ENCODE measurements at places on chromosomes 1 and 21.

DNA sequence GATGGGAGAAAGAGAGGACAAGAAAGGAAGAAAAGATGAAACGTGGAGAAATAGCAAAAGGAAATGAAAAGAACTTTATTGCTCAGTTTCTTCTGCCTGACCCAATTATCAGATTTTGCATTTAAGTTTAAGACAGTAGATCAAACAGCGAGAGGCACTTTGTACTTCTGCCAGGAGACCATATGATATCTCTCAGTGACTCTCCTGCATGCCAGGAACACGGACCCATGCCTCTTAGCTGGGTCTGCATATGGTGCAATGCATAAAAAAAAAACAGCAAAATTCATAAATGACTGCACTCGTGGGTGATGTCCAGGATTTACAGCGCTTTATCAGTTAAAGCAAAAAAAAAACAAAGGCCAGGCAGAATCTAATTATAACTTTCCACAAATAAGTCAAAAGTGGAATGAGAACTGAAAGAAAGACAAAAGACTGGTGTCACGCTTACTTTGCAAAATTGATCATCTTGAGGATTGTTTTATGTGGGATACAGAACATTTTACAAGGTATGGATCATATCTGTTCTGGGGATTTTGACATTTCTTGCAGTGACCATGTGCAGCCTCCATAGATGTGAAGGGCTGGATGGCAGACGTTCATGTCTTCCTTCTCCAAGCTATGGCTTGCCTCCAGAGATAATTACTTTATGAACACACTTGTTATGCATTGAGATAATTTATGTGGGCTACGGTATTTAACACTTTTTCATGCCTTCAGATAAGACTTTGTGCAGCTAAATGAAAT is 79.5 kb downstream of the RUNX1 start:
- DNase-seq, result no peak

DNA sequence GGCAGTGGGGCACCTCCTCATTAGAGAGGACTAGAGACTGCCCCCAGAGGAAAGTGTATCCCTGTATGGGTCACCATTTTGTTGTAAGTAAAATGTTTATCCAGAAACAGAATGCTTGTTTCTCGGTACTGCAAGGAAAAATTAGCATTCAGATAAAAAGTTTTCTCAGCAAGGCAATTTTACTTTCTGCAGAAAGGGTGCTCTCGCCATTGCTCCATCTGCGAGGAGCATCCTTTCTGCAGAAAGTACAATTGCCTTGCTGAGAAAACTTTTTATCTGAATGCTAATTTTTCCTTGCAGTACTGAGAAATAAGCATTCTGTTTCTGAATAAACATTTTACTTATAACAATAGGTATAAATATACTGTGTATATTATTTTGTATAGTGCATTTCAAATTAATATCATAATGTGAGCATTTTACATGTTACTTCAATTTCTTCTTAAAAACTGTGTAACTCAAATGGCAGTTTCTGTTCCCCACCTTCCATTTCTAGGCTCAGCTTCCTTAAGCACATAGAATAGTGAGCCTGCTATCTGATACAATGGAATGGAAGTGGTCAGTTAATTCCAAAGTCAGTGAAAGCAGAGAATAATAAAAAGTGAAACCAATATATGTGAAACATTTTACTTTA is 76.5 kb upstream of the DESI2 start:
- DNase-seq, result no peak

DNA sequence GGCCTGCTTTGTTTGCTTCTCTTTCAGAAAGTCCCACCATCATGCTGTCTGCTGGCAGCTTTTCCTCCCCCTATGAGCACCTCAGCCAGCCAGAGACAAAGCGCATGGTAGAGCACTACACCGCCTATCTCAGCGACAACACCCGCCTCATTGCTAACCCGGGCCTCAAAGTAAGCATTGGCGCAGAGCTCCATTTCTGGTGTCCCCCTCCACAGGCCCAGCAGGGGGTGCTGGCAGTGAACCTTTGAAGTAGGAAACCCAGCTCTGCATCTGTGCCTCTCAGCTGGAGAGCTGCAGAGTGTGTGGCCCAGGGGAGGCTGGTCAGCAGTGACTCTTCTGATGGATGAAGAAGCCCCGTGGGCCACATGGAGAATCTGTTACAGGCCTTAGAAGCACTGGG is 81.2 kb upstream of the RAVER2 start:
- no peak for DNase-seq

DNA sequence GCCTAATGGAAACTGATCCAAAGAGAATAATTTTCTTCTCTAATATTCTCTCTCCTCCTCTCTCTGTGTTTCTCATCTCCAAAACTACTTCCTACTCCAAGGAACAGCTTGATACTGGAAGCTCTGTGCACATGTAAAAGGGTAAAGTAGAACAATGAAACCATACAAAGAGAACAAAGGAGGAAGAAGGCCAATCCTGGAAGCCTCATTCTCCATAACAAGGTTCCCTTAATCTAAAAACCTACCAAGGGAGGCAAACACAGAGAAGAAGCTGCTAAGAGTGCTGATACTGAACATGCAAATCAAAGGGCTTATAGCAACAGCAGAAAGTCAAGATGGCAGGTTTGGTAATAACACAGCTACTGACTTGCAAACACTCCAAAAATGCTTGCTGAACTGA is 44.4 kb downstream of the SIPA1L2 start:
- no peak for DNase-seq

DNA sequence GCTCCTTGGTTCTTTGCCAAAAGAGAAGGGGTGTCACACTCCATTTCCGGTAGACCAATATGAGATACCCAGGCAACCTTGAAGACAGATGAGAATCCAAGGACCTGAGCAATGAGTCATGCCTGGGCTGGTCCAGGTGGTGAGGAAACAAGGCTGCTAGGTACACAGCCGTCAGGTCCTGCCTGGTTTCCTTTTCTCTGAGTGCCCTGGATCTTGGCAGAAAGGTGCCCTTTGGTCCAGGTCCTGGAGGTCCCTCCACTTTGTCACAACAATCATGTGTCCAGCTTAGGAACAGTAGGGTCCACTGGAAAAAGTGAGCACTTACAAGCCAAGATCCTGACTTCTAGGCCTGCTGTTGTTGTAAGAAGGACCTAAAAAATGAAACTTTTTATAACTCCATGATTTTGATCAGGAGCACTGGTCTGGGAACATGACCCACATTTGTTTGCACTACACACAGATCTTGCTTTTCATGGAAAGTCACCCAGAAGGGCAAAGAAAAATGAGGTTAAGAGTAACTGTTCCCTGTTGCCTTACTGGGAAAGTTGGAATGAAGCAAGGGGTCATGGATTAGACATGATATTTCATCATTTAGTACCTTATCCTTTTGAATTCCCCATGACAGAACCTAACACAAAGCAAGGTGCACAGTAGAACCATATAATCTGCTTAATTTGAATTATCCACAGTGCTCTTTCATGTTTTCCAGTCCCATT is 94.7 kb downstream of the PAPPA2 start:
- no peak for DNase-seq

DNA sequence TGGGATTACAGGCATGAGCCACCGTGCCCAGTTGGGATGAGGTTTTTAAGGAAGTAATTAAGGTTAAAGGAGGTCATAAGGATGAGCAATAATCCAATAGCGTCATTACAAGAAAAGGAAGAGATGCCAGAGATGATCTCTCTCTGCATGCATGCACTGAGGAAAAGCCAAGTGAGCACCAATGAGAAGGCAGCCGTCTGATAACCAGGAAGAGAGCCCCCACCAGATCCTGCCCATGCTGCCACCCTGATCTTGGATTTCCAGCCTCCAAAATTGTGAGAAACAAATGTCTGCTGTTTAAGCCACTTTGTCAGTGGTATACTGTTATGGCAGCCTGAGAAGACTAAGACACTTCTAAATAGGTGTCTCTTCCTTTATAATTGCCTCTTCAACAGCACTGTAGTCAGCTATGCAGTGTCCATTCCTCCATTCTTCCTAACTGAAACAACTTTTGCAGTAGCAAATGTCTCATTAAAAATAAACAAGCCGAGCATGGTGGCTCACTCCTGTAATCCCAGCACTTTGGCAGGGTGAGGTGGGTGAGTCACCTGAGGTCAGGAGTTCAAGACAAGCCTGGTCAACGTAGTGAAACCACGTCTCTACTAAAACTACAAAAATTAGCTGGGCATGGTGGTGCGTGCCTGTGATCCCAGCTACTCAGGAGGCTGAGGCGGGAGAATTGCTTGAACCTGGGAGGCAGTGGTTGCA is 216.2 kb upstream of the RUNX1 start:
- no peak for DNase-seq

DNA sequence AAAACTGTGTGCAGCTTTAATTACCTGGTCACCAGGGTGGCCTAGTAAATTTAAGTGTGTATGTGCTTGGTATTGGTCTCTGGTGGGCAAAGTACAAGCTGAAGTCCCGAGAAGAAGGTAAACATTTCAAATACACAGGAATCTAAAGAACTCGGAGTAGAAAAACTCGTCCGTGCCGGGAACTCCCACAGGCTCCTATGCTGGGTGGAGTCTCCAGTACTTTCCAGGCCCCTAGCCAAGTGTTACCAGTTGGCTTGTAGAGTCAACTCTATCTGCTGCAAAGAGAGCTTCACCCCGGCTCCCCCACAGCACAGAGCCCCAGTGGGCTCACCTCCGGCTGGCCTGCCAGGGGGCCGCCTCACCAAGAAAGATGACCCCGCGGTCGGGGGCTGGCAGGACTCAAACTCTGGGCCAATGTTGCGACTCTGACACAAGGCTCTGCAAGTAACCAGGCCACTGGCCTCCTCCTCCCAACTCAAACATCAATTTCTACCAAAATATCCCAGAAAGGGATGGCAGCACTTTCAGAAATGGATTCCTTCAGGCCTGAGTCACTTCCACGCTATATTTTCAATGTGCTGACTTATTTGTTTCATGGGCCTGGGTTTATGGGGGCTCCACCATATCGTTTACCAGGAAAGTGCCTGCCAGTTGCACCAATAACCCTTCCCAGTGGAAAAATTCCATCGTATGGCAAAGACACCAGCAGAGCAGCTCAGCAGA is 73.9 kb downstream of the SLC66A1 start:
- DNase-seq, result no peak

DNA sequence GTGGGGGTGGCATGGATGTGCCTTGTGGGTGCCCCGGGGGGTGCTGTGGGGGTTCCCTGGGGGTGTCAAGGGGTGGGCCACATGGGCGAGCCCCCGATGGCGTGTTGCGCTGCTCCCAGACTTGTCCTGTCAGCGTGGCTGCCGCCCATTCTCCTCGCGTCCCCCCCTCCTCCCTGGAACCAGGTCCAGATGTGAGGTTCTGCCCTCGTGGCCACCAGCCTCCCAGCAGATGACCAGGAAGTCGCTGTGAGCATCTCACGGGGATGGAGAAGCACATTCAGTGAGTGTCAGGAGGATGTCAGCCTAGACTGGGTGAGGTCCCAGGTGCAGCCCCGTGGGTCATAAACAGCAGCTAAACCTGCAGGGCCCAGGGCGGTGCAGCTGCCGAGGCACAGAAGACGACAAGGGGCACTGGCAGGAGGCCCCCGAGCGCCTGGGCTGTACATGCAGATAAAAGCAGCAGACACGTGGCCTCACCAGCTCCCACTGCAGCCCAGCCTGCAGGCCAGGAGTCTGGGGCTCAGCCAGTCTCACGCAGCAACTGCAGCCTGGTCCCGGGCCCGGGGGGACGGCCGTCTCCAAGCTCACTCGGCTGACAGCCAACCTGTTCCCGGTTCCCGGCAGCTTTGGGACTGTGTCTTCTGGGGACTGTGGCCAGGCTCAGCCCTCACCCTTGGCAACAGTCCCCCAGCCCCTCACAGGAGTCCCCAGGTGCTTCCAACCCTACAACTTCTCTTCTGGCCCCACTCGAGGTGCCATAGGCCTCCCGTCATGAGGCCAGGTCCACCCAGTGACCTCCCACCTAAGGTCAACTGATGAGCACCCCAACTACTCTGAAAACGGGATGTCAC is 17.5 kb upstream of the COL6A2 start:
- no peak for DNase-seq

GRCh38 chr1:37128091-37128490 is 93.8 kb upstream of the GRIK3 start:
- DNase-seq, result no peak

DNA sequence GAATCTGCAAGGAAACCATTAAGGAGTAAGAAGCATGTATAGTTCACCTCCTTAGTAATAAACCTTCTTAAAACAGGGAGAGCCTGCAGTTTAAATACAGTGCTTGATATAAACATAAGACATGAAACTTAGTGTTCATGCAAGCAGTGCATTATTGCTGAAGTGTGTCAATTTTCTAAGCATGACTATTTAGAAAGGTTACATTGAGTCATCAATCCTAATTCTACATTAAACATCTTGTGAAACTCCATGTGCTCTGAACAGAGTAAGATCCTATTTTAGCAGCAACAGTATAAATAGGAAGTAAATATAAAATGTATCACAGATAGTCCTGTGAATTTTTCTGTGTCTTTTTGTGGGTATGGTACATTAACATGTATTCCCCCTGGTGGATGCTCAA is 135.5 kb downstream of the ESRRG start:
- no peak for DNase-seq

GRCh38 chr1:26378088-26378878 is 5.7 kb upstream of the ZNF683 start:
- no peak for DNase-seq

GRCh38 chr21:14869984-14870852 is 194.6 kb downstream of the NRIP1 start:
- DNase-seq, result no peak

DNA sequence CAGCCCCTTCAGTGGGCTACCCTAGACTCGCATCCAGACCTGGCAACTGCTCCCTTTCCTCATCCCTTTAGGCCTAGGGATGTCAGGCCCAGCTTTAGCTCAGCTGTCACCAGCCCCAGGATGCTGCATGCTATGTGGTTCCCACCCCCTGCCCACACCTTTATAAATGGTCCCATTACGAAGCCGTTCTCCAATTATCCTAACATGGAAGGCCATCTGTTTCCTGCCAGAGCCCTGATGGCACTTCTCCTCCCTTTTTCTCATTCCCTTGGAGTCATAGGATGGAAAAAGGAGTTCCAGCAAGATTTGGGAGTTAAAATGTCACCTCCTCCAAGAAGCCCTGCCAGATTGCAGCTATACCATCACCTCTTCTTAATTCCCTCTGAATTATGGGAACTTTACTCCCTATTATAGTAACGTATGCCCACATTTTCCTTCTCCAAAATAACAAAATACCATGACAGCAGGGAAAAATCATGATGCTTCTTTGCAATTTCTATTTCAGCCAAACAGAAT is 205.0 kb upstream of the GRIK3 start:
- no peak for DNase-seq

DNA sequence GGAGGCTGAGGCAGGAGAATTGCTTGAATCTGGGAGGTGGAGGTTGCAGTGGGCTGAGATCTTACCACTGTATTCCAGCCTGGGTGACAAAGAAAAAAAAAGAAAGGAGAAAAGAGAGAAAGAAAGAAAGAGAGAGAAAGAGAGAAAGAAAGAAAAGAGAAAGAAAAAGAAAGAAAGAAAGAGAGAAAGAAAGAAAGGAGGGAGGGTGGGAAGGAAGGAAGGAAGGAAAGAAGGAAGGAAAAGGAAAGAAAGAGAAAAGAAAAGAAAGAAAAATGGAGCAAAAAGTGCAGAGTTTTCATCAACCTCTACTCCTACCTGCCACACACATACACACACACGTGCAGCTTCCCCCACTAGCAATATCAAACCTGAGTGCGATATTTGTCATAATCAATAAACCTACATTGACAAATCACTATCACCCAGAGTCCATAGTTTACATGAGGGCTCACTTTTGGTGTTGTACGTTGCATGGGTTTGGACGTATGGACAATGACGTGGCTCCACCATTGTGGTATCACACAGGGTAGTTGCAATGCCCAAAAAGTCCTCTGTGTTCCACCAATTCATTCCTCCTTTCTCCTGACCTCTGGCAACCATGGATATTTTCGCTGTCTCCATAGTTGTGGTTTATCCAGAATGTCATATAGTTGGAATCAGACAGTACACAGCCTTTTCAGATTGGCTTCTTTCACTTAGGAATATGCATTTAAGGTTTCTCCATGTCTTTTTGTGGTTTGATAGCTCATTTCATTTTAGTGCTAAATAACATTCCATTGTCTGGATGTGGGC is 36.5 kb downstream of the EVA1C start:
- no peak for DNase-seq
